ENCODE measurements at places on chromosomes 5 and 9.

- no peak for DNase-seq
Observed at GRCh38 chr9:37210737-37211523, 90.6 kb downstream of the ZCCHC7 start.

- no peak for DNase-seq
Observed at GRCh38 chr9:129336130-129336528, 158.1 kb upstream of the IER5L start.

DNA sequence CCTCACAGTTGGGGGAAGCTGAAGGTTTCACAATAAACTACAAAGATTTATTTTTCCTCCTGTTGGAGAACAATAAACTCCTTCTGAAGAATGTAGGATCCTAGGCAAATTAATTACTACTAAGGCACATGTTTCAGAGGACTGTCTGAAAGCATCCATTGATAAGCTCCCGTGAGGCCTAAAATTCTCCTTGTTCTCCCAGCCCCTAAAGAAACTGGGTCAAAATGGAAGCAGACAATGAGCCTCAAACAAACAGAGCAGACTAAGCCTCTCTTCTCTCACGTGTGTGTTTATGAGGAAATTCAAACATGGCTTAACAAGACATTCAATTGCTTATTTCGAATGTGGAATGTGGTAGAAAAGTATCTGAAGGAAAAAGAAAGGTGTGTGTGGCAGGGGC is 249.0 kb downstream of the GLIS3 start:
- DNase-seq, result no peak

DNA sequence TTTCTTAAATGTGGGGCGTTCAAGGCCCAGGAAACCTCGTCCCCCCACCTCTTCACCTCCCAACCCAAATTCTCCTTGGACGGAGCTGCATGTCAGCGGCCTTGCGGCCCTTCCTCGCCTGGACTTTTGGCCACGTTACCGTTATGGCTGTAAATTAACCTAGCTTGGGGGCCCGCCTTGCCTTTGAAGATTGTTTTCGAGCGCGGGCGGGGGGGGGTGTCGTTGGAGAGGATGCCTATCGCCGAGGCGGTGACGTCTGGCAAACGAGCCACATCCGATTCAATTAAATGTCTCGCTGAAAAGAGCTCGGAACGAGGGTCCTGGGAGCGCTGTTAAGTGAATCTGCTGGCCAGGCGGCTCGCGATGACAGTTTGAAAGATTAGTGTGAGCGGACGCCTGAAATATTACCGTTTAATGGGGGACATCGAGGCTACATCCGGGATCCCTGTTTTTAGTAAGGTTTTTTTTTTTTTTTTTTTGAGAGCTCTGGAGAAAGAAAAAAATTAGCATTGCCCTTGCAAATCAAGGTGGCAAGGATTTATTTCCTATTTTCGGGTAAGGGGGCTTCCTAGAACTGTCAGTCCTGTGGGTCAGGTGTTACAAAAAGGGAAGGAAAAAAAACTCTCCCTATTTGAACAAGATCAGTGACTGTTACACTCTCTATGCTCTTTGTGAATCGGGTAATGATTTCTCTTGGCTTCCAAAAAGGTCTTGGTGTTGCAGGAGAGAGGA is 2.3 kb upstream of the NKX2-5 start:
- no peak for DNase-seq

- peak; percentile 4 for DNase-seq
Observed at GRCh38 chr5:63125862-63126261, 547.2 kb downstream of the LRRC70 start.

DNA sequence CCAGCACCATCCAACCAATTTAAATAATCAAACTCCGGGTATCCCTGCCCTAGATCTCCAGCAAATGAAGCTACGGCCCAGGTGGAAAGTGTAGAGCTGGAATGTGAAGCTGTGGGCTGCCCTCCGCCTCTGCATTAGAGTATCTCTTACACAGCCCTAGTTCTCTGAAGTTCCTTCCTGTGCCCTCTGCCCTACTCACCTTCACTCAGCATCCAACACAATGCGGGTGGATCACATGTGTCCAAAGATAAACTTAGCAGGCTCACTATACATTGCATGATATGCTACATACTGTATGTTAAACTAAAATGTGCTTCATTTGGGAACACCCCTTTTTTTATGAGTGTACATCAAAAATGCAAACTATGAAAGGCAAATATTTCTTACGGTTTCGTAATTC is 70.0 kb upstream of the RAD23B start:
- no peak for DNase-seq

DNA sequence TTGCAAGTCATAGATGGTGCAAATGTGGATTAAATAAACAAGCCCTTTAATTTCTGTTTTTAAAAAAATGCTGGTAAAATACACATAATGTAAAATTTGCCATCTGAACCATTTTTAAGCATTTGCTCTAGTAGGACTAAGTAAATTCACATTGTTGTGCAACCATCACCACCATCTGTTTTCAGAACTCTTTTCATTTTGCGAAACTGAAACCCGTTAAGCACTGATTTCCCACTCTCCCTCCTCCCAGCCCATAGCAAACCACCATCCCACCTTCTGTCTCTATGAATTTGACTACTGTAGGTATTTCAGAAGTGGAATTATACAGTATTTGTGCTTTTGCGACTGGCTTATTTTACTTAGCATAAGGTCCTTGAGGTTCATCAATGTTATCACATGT is 103.3 kb upstream of the CNTLN start:
- DNase-seq, result no peak

DNA sequence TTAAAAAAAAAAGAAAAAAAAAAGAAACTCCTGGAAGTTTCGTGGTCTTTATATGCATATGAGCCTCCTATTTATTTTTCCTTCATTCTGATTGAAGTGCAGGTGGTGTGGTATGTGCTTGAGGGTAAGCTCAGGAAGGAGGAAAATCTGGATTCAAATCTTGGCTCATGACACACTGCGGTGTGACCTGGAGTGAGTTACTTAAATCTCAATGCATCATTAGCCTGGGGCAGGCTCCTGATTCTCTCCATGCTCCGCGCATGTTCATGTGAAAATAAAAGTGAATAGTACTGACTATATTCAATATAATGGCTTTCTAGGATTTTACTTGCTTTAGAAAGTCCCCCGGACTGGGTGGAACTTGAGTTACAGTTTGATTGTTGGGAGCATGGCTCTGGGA is 35.6 kb downstream of the PTTG1 start:
- DNase-seq, result no peak

GRCh38 chr9:130522233-130522808 is 57.1 kb upstream of the FUBP3 start:
- DNase-seq, result no peak

- DNase-seq, result peak; percentile 46
Observed at GRCh38 chr9:92147030-92147851, 32.0 kb upstream of the SPTLC1 start.

DNA sequence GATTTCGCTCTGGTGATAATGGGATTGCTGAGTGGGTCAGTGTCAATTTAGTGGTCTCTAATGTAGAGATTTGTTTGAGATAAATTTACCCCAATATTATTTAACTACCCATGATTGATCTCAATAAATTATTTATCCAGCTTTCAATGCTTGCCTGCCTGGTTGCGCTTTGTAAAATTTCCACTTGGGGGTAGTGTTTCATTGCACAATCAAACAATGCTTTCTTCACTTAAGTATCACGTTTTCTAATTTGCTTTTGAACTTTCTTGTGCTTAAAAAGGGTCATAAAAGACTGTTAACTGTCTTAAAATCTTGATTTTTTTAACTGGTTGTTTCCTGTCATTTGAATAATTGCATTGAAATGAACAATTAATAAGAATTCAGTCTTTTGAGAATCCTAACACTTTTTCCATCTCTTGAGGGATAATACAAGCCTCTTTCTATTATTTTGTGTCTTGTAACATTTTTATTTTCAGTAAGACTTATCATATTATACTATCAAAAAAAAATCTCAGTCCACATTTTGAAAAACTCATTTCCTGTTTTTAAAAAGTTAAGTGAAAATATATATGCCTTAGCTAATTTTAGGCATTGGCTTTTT is 18.7 kb downstream of the HSD17B4 start:
- DNase-seq, result peak; percentile 2

GRCh38 chr5:90602681-90603080 is 44.1 kb downstream of the ADGRV1 start:
- no peak for DNase-seq

GRCh38 chr9:78664370-78664769 is 367.4 kb downstream of the PSAT1 start:
- DNase-seq, result no peak

DNA sequence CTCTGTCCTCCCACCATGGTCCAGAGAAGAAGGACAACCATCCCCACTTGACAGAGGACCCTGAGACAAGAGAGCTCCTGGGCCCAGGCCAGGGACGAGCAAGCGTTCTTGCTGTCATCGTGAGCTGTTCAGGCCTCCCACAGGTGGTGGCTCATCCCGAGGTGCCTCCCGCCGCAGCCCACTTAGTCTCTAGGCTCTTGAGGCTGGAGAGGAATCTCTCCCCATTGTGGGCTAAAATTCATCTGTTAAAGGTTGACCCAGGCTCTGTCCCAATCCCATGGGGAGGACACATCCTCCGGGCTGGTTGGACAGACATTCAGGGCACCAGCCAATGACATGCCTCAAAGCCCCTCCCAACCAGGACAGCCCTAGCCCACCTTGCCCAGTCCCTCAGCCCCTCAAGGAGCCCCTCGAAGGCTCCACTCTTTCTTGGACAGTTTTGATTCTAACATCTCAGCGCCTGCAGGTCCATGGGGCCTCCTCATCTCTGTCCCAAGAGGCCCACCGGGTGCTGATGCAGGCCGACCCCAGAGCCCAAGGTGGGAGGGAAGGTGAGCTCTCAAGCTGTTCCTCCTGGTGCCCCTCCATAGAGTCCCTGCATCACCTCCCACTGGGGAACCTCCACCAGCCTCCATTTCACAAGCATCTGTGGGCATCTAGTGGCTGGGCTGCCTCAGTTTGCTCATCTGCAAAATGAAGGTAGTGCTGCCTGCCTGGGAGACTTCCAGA is 52.9 kb downstream of the BARX1 start:
- DNase-seq, result no peak

DNA sequence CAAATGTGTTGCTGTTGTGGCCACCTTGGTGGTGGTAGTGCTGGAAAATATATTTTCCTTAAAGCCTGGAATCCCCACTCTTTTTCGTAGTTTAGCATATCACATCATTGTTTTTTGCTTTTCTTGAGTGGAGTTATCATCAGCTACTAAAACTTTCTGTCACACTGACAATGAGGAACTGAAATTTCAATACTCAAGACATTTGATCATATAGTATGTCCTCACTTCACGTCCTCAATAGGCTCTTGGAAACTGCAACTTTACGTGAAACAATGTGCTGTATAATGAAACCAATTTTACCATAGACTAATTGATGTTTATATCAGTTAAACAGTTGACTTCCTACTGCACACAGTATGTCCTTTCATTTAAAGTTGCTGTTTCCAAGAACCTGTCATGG is 265.8 kb downstream of the ADGRV1 start:
- no peak for DNase-seq

- no peak for DNase-seq
Observed at GRCh38 chr5:120304663-120305062, 159.4 kb upstream of the PRR16 start.

DNA sequence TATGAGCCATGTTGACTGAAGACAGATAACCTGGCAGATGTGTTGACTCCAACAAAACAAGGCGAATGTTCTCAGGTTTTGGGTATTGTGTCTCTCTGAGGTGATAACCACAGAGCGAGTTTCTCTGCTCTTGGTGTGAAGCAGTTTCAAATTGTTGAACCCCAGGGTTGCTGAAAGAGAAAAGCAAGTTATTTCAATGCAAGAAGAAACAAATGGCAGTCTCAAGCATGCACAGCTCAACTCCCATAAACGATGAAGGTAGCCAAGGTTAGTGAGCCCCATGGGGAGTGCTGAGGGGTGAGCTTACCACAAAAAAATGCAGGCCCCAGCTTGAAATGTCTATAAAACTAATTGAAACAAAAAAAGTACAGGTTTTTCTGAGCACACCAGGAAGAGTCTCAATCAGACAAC is 220.8 kb upstream of the DAPK1 start:
- DNase-seq, result no peak

DNA sequence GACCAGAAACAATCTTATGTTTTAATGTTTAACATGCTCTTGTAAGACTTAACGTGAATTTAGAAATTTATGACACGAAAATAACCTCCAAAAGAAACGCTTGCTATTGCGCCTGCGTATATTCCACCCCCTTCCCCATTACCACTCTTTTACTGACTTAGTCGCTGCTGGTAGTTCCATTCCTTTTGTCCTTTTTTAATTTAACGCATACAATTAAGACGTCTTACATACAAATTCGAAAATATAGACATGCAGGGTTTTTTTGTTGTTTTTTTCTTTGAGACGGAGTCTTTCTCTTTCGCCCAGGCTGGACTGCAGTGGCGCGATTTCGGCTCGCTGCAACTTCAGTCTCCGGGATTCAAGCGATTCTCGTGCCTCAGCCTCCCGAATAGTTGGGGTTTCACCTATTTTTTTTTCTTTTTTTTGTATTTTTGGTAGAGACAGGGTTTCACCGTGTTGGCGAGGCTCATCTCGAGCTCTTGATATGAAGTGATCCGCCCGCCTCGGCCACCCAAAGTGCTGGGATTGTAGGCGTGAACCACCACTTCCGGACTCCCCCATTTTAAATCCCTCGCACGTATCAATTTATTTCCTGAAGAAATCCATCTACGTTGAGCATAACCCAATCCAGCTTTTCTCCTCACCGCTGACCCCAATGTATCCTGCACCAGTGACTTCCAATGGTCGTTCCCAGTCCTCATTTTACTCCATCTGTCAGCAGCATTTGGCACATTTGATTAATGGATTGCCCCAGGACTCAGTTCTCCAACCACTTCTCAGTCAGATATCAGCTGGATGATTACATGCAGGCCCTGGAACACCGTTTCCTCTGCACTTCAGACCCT is 684 bp upstream of the MED7 start:
- DNase-seq, result peak; percentile 86

- peak; percentile 75 for DNase-seq
Observed at GRCh38 chr5:945691-946551, 53.2 kb downstream of the TRIP13 start.

DNA sequence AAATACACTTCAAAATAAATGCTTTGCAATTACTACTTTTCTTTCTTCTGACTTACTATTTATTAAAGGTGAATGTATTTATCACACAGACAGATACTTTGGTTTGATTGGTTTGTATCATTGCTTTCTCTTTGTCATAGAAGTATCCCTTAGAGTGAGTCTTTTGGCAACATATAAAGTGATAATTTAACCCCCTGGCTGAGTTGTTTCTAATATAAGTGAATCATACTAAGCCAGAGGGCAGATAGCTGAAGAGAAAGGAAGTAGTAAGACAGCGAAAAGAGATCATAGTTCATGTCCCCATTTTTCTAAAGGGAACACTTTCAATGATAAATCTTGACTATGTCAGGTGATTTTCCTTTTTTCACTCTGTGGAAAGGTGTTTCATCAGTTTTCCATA is 38.6 kb downstream of the CAMK4 start:
- no peak for DNase-seq

DNA sequence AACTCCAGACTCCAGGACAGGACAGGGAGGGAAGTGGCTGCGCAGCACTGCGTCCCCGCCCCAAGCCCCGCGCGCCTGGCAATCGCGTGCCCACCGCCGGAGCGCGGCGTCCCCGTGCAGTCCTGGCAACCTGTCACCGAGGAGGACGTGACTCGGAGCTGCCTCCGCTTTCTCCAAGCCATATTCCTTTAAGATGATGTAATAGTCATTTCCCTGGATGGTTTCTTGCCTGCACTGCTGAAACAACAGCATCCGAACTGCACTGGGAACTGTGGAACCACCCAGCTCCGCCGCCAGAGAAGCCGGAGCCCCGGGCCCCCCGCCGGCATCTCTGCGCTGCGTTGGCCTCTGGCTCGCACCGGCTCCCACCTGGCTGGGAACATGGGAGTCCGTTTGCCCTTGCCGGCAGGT is 34.5 kb downstream of the KCTD16 start:
- peak; percentile 80 for DNase-seq

All from NCI-H345 (cell line).